ENCODE measurements at places on chromosomes 4 and X. TPM values are rescaled to one million over a fixed set of nuclear protein-coding genes. Genes with fewer than 3 reads are reported as not detected.

PALLD gene
- 72.1 TPM for polyA plus RNA-seq

GABRE gene
- 4.1 TPM for polyA plus RNA-seq

DRD5 gene
- 0.03 TPM for polyA plus RNA-seq

CITED1 gene
- polyA plus RNA-seq = not detected

PDGFC gene
- 3.3 TPM for polyA plus RNA-seq

TLR10 gene
- under 0.01 TPM for polyA plus RNA-seq

C4orf36 gene
- polyA plus RNA-seq = 2.1 TPM

ASMT gene
- polyA plus RNA-seq = not detected
